ENCODE measurements at places on chromosomes 4 and X. TPM values are rescaled to one million over a fixed set of nuclear protein-coding genes. Genes with fewer than 3 reads are reported as not detected.

The MEPE gene
- 0.49 TPM for total RNA-seq

The FRG2 gene
- total RNA-seq = not detected

The CLCN4 gene
- total RNA-seq = 66.1 TPM

The DOK7 gene
- 0.49 TPM for total RNA-seq

The GLOD5 gene
- not detected for total RNA-seq

The CD40LG gene
- total RNA-seq = not detected

The H2BW2 gene
- total RNA-seq = not detected

The ZFP92 gene
- total RNA-seq = 0.98 TPM

The AMMECR1 gene
- total RNA-seq = 2.7 TPM

The STAP1 gene
- total RNA-seq = not detected

The SPANXN4 gene
- not detected for total RNA-seq

The HSD17B13 gene
- total RNA-seq = under 0.01 TPM

The MAGEA6 gene
- not detected for total RNA-seq

The MAGED4 gene
- 119 TPM for total RNA-seq

The KIT gene
- 75.5 TPM for total RNA-seq

The GPC4 gene
- 4.7 TPM for total RNA-seq

The SHOX gene
- 0.25 TPM for total RNA-seq

The PAGE5 gene
- total RNA-seq = not detected

The PPEF2 gene
- under 0.01 TPM for total RNA-seq

The PNMA5 gene
- total RNA-seq = 3.0 TPM

The YY2 gene
- 0.98 TPM for total RNA-seq

The NUDT6 gene
- total RNA-seq = 5.4 TPM

The GABRG1 gene
- 21.9 TPM for total RNA-seq

The AMBN gene
- total RNA-seq = 0.25 TPM

The ZNF157 gene
- 3.7 TPM for total RNA-seq

The HHIP gene
- total RNA-seq = 2.0 TPM

The ARR3 gene
- not detected for total RNA-seq

The MAGEC1 gene
- total RNA-seq = not detected
